Activated CD8-positive, alpha-beta T cell treated with anti-CD3 and anti-CD28 coated beads for 36 hours (primary cell): ENCODE measurements at places on chromosomes 4 and X.

- no peaks in the 10 kb centered on the region for H3K36me3 ChIP-seq
- H3K27me3 ChIP-seq = no peaks in the 10 kb centered on the region
- H3K4me3 ChIP-seq = no peak overlapping the region
- no peaks in the 10 kb centered on the region for H3K4me1 ChIP-seq
- DNase-seq = no peak
Observed at GRCh38 chr4:180923486-180923885, 1319.7 kb upstream of the TENM3 start.

GRCh38 chrX:104343428-104344129, 88.8 kb upstream of the ESX1 start:
- peaks cover 4% of the 10 kb centered on the region for H3K4me1 ChIP-seq
- no peak overlapping the region for H3K27ac ChIP-seq
- H3K27me3 ChIP-seq = peaks cover 5% of the 10 kb centered on the region
- no peaks in the 10 kb centered on the region for H3K36me3 ChIP-seq

GRCh38 chrX:105167233-105167632, 53.3 kb downstream of the TEX13A start:
- no peak for DNase-seq
- no peaks in the 10 kb centered on the region for H3K36me3 ChIP-seq
- no peak overlapping the region for H3K27ac ChIP-seq
- H3K4me1 ChIP-seq = no peaks in the 10 kb centered on the region

DNA sequence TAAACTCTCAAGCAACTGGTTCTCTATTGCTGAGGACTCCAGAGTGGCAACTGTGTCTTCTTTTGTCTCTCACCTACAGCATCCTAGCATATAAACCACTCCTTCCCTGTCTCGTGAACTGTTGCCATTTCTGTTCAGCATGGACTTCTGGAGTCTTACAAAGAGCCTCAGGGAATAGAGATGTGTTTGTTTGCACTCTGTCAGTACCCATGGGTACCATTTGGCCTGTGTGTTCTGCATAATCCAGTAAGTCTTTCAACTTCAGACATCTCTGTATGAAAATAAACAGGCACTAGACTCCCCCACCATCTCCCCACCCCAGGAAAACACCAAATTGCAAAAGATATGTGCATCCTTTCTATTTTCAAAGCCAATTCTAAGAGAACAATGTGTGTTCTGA, 1351.6 kb upstream of the PABPC4L start:
- no peak overlapping the region for H3K27ac ChIP-seq
- no peak overlapping the region for H3K4me3 ChIP-seq
- no peaks in the 10 kb centered on the region for H3K4me1 ChIP-seq

DNA sequence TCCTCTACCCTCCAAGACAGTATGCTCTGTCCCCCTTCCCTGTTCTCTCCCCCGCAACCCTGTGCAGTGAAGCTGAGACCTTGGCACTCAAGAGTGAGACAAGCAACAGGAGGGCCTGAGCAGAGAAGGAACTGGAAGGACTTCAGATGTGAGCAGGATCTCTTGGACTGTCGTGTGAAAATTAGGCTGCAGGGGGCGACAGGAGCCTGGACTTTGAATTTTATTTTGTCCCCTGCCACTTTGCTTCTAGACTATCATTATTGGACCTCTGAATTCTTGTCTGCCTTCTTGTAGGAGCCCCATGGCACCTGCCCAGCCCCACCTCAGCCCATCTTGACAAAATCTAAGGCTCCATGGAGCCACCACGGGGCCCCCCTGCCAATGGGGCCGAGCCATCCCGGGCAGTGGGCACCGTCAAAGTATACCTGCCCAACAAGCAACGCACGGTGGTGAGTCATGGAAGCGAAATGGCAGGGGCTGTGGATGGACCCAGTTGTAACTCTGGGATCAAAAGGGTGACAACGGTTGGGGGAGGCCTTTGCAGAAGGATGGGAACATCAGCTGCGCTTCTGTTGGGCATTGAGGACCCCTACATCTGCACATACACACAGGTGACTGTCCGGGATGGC, 1.7 kb downstream of the ARAF start:
- H3K27ac ChIP-seq = peak overlapping the region; percentile 45
- H3K4me3 ChIP-seq = peak overlapping the region; percentile 68
- no peaks in the 10 kb centered on the region for H3K27me3 ChIP-seq

DNA sequence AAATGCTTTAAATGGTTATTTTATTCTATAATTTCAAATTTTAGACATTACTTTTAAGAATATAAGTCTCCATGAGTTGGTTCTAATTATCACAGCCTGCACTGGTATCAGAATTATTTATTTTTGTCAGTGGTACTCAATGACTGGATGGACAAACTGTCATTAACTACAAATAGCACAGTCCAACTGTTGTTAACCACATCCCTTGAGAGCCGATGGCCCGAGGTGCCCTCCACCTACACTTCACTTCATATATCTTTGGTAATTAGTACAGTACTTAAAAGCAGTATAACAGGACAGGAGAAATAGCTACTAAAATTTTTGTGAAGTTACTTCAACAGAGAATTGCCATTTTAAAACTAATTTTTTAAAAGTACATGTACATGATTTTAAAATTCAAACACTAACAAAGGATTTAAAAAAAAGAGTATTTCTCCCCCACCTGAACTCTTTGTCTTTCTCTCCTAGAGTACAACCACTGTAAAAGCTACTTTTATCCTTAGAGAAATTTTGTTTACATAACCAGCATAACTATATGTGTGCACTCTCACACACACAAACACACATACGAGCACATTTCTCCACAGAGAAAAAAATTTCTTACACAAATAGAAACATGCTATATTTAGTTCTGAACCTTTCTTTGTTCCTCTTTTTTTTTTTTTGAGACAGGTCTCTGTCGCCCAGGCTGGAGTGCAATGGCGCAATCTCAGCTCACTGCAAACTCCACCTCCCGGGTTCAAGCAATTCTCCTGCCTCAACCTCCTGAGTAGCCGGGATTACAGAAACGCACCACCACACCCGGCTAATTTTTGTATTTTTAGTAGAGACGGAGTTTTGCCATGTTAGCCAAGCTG, 6.5 kb downstream of the TIFA start:
- H3K4me3 ChIP-seq = no peak overlapping the region
- peaks cover 80% of the 10 kb centered on the region for H3K4me1 ChIP-seq
- DNase-seq = no peak
- H3K27ac ChIP-seq = peak overlapping the region; percentile 70
- H3K27me3 ChIP-seq = no peaks in the 10 kb centered on the region
